HL-60 (cell line): ENCODE measurements at places on chromosomes 2 and 18.

DNA sequence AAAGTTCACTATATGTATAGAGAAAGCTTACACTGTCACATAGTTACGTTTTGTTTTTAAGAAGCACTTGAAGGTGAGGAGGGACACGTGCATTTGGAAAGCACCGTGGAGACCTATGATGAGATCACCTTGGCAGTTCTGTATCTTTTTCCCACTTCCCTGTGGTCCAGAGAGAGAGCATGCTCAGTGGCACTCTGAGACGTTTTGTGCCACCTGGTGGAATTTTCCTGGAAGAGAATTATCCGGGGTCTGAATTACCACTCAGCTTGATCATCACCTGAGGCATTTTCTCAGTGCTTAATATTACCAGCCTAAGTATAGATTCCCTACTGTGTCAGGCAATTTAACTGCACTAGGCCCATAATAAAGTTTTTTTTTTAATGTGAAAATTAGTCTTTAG lies 469.4 kb upstream of the SMIM21 start:
- DNase-seq: no peak

- no peak for DNase-seq
These were observed 264.3 kb downstream of the NOL4 start for GRCh38 chr18:33960417-33960816.

DNA sequence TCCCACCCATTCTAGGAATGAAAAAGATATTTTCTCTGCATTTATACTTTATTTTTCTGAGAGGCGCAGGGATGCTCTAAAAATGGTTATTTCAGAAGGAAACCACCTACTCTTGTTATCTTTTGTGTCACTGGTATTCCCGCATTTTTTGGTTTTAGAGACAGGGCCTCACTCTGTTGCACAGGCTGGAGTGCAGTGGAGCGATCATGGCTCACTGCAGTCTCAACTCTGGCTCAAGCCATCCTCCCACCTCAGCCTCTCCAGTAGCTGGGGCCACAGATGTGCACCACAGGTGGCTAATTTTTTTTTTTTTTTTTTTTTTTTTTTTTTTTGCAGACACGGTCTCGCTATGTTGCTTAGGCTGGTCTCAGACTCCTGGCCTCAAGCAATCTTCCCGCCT lies 135.9 kb downstream of the NCK2 start:
- DNase-seq: no peak

- no peak for DNase-seq
These were observed 236.7 kb downstream of the PRKCE start for GRCh38 chr2:45888167-45888566.

- no peak for DNase-seq
These were observed 796.8 kb upstream of the SOX11 start for GRCh38 chr2:4895371-4895770.

GRCh38 chr2:12702168-12703121 lies 14.3 kb upstream of the TRIB2 start:
- no peak for DNase-seq

DNA sequence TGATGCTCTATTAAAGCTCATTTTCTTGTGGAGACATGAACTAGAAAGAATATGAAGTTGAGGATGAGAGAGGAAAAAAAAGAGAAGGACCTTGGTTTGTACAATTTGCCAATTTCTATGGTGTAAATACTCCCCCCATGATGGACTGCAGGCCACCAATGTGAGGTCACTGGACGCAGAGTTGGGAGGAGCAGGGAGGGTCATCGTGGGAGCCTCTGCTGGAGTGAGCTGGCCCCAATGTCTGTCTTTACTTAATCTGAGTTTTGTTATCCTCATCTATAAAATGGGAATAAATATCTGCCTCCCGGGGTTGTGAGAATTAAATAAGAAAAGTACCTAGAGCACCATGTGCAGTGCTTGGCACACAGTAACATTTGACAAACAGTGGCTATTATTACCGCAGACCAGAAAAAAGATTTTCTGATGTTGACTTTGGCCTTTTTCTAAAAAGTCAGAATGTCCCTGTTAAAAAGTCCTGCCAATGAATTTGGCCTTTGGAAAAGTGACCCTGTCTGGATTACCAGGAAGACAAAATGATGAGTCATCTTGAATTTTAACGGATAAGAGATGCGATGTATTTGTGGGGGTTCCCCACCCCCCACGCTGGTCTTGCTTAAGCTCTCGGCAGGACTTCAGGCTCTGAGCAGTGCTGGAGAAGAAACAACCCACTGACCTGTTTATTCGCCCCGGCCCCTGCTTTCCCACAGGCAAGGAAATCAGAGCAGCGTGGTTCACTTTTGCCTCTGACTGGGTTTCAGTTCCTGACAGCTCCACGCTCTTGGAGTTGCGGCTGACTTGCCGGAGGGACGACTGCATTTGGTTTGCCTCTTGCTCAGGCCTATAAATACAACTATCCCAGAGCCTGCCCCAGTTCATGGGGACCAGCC lies 50.3 kb upstream of the FOSL2 start:
- DNase-seq: no peak

DNA sequence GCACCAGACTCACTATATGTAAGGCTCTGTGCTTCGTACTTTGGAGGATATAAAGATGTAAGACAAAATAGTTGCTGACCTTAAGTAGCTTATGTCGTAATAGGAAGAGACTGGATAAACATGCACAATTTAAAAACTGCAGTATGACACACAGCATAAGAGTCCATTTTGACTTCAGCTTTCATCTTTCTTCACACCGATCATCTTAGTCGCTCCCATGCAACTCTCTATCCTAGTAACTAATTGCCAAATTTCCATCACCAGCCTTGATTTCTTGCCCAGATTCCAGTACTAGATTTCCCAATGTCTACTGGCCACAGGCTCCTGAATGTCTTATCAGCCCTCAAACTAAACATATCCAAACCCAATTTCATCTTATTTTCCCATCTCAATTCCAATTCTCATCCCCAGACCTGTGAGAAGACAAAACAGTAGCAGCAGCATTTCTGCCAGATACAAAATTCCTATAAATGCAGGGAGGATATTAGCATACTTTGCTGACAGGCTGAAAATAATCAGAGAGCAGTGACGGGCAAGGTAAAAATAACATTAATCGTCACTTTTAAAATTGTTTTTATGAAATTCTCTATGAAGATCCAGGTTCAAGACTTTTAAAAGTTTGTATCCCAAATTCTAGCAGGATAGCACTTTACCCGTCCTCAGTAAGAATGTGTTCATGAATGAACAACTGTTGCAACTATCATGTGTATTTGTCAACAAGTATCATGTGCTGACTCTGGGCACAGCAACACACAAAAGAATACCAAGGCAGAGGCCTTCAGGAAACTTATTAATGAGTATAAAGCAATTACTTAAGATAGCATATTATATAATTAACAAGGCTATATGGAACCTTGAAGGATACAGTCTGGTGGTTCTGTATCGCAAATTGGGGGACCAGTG lies 42.2 kb downstream of the KIDINS220 start:
- DNase-seq: no peak

- DNase-seq: no peak
These were observed 14.9 kb upstream of the KCNS3 start for GRCh38 chr2:17863539-17863938.

DNA sequence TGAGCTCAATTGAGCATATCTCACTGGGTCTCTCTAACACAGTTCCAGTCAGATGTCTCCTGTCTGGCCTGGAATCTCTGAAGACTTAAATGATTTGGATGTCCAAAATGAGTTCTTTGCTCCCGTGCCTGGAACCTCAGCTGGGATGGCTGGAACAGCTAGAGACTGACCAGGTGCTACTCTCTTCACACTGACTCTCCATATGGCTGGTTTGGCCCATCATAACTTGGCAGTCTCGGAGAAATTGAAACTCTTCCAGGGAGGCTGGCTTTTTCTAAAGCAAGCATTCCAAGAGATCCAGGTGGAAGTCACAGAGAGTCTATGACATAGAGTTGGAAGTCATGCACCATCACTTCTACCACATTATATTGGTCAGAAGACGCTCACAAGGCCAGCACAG lies 129.6 kb upstream of the NOL4 start:
- no peak for DNase-seq

GRCh38 chr2:1621041-1621440 lies 123.3 kb downstream of the PXDN start:
- DNase-seq: no peak

DNA sequence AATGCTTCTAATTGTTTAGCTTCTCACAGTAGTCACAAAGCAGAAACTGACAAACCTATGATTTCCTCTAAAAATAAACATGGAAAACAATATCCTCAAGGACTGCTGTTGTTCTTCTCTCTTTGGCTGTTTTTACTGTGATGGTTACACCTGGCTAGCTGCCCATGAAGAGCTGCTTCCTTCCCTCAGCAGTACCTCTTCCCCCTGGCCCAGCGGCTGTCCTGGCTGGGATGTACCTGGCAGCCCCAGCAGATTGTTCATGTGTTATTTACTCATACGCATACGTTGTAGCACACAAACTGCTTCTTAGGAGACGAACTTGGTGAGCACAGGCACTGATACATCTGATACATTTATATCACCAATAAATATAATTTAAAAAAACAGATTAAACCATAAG lies 27.4 kb downstream of the NEMP2 start:
- DNase-seq: no peak

DNA sequence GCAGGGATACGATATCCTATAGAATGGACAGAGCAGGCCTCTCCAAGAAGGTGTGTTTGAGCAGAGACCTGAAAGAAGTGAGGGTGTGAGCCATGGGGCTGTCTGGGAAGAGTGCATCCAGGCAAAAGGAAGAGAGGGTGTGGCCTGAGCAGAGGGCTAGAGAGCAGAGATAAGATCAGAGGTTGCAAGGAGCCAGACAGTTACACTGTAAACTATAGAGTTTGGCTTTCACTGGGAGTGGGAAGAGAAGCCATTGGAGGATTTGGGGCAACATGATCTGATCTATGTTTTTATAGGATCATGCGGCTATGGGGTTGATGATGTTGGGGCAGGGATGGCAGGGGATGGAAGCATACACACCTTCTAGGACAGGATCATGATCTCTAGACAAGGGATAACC lies 124.1 kb upstream of the MAP3K20 start:
- DNase-seq: no peak

- DNase-seq: no peak
These were observed 128.2 kb upstream of the UXS1 start for GRCh38 chr2:106322281-106322680.

- DNase-seq: peak; percentile 45
These were observed 10.9 kb downstream of the CLASP1 start for GRCh38 chr2:121638333-121638732.

- DNase-seq: peak; percentile 23
These were observed 33.3 kb downstream of the NPAS2 start for GRCh38 chr2:100852999-100853908.

DNA sequence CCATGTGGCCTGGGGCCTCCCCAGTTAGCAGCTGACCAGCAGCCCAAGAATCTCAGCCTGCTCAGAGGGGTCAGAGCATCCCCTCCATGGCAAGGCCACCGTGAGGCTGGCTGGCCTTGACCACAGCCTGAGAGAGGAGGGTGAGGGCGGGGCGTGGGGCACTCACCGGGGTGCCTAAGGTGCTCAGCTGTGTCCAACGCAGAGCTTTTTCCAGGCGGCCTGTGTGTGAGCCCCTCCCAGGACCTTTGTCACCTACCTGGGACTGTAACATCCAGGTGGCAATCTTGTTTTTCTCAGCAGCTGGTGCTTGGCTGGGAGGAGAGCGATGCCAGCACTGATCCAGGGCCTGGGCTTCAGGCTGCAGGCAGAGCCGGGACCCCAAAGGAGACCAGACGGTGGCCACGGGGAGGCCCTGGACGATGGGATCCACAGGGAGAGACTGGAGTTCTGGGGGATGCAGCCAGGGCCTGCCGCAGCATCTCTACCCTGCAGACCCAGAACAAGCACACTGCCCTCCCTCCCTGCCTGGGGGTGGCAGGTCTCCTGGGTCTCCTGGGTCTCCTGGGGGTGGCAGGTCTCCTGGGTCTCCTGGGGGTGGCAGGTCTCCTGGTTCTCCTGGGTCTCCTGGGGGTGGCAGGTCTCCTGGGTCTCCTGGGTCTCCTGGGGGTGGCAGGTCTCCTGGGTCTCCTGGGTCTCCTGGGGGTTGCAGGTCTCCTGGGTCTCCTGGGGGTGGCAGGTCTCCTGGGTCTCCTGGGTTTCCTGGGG lies 12.3 kb downstream of the SNED1 start:
- DNase-seq: no peak

DNA sequence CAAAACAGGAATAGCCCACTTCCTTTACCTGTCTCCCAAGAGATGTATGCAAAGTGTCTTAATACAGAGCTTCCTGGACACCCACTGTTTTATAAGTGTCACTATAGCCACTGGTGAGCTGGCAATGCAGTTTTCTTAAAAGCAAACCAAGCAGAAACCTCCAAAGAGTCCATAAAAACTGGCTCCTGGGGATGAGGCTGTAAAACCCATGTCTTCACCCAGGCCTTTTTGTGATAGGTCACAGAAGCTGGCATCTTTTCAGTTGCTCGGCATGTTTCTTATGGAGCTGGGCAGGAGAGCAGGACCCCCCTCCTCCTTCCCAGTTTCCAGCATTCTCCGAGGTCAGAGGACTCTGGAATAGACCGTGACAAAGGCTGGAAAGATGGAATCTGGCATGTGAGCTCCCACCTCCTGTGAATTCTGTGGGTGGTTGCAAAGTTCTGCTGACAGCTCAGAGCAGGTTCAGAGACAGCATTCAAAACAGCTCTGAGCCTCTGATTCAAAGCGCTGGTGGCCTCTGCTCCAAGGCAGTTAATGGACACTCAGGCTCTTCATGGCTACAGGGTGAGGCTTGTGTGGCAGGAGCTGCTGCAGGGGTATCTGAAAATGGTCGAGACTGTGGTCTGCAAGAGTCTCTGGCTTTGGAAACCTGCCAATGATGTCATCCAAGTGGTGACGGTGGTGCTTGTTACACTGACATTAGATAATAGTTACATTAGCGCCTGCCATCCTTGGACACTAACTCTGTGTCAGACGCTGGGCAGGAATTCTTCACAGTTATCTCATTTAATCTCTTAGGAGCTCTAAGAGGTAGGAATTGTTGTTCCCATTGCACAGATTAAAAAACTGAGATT lies 283.4 kb downstream of the CLIP4 start:
- DNase-seq: no peak

DNA sequence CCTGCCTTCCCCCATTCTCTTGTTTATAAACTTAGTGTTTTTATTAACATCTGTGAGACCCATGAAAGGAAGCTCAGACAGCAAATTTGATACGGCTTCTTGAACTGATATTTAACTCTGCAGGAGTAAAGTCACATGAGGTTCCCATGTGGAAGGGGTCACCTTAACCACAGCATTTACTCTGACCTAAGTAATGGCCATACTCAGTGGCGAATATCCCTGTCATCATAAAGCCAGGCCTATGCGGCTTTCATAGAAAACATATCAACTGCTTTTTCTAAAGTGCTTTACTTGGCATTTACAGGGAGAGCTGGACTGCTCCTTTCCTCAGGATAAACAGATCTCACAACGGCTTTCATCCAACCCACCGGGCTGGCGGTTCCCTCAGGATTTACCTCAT lies 9.0 kb downstream of the REG1A start:
- DNase-seq: no peak

- no peak for DNase-seq
These were observed 1.0 kb downstream of the NAB1 start for GRCh38 chr2:190649798-190650390.

GRCh38 chr18:49016648-49017539 lies 66.1 kb upstream of the SMAD7 start:
- no peak for DNase-seq
